ENCODE measurements at places on chromosomes 6 and 20. TPM values are rescaled to one million over a fixed set of nuclear protein-coding genes. Genes with fewer than 3 reads are reported as not detected.
A peak's percentile ranks its signal among the peaks of the same experiment; 100 is the strongest.

The C20orf141 gene
- total RNA-seq = not detected

The SRMS gene
- total RNA-seq = not detected

DNA sequence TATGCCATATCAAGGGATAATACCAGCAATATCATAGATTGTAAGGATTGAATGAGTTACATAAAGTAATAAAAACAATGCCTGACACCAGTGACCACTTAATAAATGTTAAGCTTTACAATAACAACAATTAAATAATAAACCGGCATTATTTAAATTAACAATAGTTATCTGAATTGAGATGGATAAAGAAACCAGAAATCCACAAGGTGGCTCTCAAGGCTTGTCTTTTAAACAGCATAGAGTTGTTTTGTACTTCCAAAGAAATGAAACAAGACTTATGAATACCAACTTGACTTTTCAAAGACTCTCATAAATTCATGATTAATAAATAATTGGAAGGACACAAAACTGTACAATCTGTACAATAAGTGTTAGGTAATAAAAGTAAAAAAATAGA lies 203.1 kb downstream of the ASCC3 start:
- no peak for DNase-seq

DNA sequence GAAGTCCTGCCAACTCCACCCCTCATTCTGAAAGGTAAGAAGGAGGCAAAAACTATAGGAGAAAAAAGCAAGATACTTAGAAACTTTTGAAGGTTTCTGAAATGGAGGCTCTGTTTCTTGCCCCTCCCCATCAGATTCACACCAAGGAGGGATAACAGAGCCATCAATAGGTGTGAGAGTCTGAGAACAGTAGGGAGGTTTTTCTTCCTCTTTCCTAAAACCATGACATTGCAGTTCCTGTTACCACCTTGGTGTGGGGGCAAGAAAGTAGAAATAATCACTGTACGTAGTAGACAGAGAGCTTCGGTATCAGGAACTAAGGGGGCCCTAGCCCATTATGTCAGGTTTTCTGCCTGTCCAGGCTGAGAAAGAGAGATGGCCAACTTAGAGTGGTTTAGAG lies 333.3 kb upstream of the SYNCRIP start:
- no peak for DNase-seq

DNA sequence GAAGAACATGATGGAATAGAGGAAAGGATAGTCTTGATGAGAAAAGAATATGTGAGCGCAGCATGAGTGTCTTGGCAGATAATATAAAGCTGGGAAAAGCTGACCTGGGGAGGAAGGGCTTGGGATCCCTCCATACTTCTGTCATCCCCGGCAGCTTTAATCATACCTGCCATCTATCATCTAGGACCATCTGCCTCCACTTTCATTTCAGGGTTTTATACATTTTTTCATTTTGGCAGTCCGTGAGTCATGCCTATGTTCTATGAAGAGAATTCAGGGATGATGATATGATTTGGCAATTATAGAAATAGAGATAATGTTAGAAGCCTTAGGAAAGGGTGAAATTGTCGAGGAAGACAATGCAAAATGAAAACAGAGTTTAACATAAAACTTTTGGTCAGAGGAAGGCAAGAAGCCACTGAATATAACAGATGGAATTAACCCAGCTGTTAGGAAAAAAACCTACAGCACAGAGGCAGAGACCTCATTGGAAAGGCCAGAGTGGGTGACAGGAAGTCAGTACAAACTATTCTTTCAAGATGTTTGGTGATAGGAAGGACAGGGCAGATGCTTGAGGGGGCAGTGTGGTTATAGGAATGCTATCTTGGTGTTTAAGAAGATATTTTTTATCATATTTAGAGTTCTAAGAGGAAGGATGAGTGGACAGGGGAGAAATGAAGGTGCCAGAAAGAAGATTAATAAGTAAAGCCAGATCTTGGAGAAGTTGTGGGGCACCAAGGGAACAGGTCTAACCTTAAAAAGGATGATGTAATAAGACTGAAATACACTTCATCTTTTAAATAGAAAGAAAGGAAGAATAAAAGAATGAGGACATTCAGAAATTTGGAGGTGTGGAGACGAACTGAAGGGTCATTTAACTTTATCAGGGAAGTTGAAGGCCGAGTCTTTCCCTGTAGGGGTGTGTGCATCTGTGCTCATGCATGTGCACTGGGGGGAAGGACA lies 37.8 kb downstream of the MARCKS start:
- DNase-seq = no peak

DNA sequence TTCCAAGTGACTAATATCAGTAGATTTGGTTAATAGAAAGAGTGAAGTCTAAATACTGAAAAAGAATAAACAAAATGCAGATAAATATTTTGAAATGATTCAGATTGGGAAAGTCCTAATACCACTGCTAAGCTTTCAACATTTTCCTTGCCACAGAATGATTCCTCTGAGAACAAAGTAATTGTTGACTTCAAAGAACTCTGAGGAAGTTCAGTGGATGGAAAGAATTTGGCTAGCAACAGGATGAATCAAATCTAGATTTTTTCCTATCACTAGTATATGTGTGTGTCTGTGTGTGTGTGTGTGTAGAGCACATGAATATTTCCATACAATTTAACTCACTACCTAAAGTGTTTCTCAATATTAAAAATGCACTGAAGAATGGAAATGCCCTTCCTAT lies 107.9 kb upstream of the PREP start:
- no peak for DNase-seq

DNA sequence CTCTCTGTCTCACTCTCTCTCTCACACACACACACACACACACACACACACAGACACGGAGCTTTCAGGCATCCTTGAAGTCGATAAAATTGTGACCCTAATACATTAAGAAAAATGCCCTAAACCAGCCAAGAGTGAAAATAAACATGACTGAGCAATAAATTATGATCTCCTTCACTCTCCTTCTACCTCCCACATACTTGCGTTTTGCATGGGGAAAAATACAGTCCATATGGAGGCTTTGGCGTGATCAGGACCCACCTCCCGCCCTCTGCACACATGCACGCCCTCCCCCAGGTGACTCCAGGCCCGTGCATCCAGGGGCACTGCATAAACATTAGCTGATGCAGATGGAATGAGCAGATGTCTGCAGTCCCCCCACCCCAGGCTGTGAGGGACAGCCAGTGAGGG lies 114.2 kb upstream of the JARID2 start:
- DNase-seq = peak; percentile 45

GRCh38 chr20:36173451-36173933 lies 19.0 kb downstream of the EPB41L1 start:
- DNase-seq = no peak
